ENCODE measurements at places on chromosomes 1 and 21.
A peak's percentile ranks its signal among the peaks of the same experiment; 100 is the strongest.

GRCh38 chr1:90708826-90709225 is 8.3 kb downstream of the BARHL2 start:
- H3K27ac ChIP-seq, result no peak overlapping the region
- H3K36me3 ChIP-seq, result no peaks in the 10 kb centered on the region
- peaks cover 27% of the 10 kb centered on the region for H3K4me1 ChIP-seq
- H3K4me3 ChIP-seq, result no peak overlapping the region
- peaks cover 83% of the 10 kb centered on the region for H3K27me3 ChIP-seq

GRCh38 chr1:224745924-224746323 is 129.8 kb downstream of the CNIH3 start:
- H3K36me3 ChIP-seq, result no peaks in the 10 kb centered on the region
- no peak overlapping the region for H3K27ac ChIP-seq
- no peak overlapping the region for H3K4me3 ChIP-seq
- H3K27me3 ChIP-seq, result no peaks in the 10 kb centered on the region
- H3K4me1 ChIP-seq, result no peaks in the 10 kb centered on the region

DNA sequence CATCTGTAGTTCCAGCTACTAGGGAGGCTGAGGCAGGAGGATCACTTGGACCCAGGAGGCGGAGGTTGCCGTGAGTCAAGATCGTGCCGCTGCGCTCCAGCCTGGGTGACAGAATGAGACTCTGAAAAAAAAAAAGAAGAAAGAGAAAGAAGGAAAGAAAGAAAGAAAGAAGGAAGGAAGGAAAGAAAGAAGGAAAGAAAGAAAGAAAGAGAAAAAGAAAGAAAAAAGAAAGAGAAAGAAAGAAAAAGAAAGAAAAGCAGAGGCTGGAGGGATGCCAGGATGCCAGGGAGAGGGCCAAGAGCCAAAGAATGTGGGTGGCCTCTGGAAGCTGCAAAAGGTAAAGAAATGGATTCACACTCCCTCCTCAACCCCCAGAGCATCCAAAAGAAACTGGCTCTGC is 8.2 kb upstream of the KCNE2 start:
- H3K36me3 ChIP-seq, result no peaks in the 10 kb centered on the region
- H3K27ac ChIP-seq, result no peak overlapping the region
- DNase-seq, result no peak

DNA sequence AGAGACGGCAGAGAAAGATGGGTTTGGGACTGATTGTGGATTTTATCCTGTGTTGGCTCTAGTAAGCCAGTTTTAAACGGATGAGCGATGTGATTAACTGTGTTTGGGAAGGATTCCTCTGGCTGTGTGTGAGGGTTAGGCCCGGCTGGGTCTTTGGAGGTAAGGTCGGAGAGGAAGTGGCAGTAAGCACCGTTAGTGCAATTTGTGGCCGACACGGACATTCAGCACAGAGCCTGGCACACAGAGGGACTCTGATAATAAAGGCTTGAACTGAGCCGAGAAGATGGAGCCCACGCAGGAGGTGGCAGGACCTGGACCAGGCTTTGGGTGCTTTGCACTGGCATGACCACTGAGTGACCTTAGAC is 1.3 kb downstream of the MTFR1L start:
- peak overlapping the region; percentile 85 for H3K4me3 ChIP-seq
- no peaks in the 10 kb centered on the region for H3K36me3 ChIP-seq
- DNase-seq, result no peak
- H3K27ac ChIP-seq, result no peak overlapping the region

GRCh38 chr1:244076740-244077139 is 25.7 kb downstream of the ZBTB18 start:
- DNase-seq, result no peak
- H3K4me3 ChIP-seq, result no peak overlapping the region
- H3K36me3 ChIP-seq, result no peaks in the 10 kb centered on the region
- H3K27me3 ChIP-seq, result no peaks in the 10 kb centered on the region
- no peak overlapping the region for H3K27ac ChIP-seq

DNA sequence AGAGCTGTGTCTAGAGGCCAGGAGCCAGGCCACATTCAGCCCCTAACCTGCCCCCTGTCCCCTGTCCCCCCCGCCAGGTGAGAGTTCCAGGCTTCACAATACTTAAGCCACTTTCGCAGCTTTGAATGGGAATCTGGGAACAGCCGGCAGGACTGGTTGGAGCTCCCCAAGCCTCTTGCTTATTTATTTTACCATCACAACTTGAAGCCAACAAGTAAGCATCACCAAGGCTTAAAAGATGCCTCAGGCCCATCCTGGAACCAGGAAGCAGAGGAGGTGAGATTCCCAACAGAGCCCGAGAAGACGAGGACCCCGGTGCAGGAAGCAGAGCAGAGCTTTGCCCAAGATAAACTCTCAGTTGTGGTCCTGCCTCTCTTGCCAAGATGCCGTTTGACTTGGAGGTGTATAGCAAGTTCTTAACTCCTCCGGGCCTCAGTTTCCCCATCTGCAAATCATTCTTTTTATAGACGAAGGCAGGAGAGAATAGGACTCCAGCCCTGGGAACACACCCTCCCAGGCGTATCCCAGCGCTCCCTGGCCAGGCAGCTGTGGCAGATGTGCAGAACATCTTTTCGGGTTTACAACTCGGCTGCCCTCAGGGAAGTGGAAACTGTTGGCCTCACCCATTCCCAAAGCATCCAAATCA is 66.8 kb upstream of the SLC25A33 start:
- H3K27ac ChIP-seq, result no peak overlapping the region
- no peaks in the 10 kb centered on the region for H3K36me3 ChIP-seq
- DNase-seq, result no peak
- H3K4me3 ChIP-seq, result no peak overlapping the region

DNA sequence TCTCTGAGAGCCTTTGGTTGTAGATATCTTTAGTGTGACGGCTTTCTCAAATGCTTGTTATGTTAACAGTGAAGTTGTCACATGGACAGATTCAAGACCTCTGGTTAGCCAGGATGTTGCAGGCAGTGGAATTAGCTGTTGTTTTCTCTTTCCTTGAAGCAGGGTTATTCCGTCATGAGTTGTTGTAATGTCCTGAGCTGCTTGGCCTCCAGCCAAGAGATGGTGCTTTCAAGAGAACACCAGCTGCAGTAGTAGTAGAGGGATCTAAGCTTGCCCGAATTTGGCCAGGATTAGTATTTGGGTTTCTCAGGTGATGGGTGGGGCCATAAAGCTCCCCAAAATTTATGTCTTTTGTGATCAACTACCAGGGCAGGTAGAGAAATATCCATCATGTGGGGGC is 13.4 kb downstream of the KCNE1 start:
- no peaks in the 10 kb centered on the region for H3K4me1 ChIP-seq
- no peak overlapping the region for H3K4me3 ChIP-seq
- no peaks in the 10 kb centered on the region for H3K36me3 ChIP-seq
- no peaks in the 10 kb centered on the region for H3K27me3 ChIP-seq
- H3K27ac ChIP-seq, result no peak overlapping the region

DNA sequence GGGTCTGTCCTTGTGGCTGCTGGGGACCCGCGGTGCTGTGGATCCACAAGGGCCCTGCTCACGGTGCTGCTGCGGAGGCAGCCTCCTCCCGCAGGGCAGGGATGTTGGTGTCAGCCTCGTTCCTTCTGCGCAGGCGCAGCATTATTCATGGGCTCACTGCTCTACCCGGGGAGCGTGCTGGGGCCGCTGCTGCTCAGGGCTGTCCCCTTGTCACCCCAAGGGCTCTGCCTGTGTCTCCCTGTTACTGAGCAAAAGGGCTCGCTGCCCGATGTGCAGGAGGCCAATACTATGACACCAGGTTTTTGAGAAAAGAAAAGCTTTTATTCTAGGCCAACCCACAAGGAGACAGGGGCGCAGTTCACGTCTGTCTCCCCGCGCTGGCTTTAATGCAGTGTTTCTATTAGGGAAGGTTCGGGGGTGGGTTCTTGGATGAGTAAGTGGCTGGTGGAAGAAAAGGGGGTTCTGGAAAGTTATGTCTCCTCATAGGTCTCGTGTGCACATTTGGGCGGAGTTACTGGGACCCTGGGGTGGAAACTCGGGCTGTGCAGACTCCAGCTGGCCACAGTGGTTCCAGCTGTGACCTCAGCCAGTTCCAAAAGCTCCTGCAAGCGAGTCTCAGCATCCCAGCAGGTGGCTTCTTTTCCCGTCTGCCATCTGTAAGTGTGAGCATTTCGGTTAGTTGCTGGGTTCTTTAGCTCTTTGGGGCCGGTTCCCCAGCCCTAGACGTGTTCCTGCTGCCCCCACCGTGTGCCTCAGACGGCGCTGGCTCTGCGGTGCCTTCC is 40.8 kb upstream of the LRRC3 start:
- H3K4me1 ChIP-seq, result no peaks in the 10 kb centered on the region
- DNase-seq, result no peak
- no peaks in the 10 kb centered on the region for H3K27me3 ChIP-seq
- H3K27ac ChIP-seq, result no peak overlapping the region

- no peak overlapping the region for H3K4me3 ChIP-seq
- H3K4me1 ChIP-seq, result no peaks in the 10 kb centered on the region
- peak; percentile 90 for DNase-seq
- H3K27me3 ChIP-seq, result no peaks in the 10 kb centered on the region
- H3K36me3 ChIP-seq, result no peaks in the 10 kb centered on the region
Measured at GRCh38 chr1:160681066-160681890, 30.3 kb downstream of the CD48 start.

DNA sequence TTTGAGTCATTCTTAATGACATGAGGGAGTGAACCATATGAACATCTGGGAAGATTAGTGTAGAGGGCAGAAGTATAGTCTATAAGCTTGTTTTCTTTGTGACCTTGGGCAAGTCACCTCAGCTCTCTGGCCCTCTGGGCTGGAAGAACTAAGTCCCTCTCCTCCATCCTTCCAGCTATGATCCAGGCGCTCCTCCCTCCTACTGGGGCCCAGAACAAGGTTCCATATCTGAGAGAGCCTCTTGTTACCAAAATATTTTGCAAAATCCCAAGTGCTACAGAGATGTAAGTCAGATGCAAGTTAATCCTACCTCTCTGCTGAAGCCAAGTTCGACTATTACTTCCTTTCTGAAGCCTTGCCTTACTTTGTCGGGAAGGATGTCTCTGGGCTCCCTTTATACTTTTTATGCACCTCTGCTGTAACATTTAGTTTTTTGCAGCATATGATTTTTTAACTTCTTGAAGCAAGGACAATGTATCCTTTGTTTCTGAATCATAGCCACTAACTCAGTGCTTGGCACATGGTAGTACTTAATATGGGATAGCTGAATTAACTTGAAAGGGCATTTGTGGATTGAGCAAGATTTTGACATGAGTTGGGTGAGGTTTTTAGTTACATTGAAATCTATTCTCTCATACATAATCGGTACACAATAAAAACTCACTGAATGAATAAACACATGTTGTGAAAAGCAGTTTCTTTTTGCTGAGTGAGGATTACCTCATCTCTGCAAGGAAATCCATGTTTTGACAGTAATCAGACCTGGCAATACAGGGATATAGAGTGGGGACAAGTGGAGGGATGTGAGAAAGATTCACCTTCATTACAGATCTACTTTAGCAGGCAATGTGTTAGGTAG is 54.7 kb upstream of the BEND5 start:
- H3K4me1 ChIP-seq, result no peaks in the 10 kb centered on the region
- H3K4me3 ChIP-seq, result no peak overlapping the region
- H3K36me3 ChIP-seq, result no peaks in the 10 kb centered on the region
- no peaks in the 10 kb centered on the region for H3K27me3 ChIP-seq
- DNase-seq, result no peak
- H3K27ac ChIP-seq, result no peak overlapping the region

DNA sequence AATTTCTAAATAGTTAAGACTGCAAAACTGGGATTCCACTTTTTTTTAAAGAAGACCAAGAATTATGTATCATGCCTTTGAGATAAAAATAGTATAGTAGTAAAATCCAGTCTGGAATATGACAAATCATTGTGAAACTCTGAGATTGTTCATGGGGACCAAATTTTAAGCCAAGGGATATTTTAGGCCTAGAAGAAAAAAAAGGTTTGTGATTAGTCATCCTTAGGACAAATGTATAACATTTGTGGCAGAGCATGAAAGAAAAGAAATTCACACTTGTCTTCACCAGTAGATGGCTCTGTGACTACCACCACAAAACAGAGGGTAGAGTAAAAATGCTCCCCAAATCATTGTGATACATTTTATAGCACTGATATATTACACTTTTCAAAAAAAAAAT is 226.1 kb downstream of the KCTD3 start:
- DNase-seq, result no peak
- no peak overlapping the region for H3K27ac ChIP-seq
- H3K27me3 ChIP-seq, result no peaks in the 10 kb centered on the region
- H3K4me3 ChIP-seq, result no peak overlapping the region
- H3K4me1 ChIP-seq, result no peaks in the 10 kb centered on the region
- no peaks in the 10 kb centered on the region for H3K36me3 ChIP-seq

- H3K4me1 ChIP-seq, result peaks cover 12% of the 10 kb centered on the region
- H3K36me3 ChIP-seq, result no peaks in the 10 kb centered on the region
- DNase-seq, result no peak
- H3K4me3 ChIP-seq, result no peak within 1 kb of the TSS
Measured at GRCh38 chr1:16021681-16022080, at the start of gene CLCNKA. Gene CLCNKA (plus strand): TSS chr1:16022036. CDS start chr1:16022620, 584 bp downstream.

DNA sequence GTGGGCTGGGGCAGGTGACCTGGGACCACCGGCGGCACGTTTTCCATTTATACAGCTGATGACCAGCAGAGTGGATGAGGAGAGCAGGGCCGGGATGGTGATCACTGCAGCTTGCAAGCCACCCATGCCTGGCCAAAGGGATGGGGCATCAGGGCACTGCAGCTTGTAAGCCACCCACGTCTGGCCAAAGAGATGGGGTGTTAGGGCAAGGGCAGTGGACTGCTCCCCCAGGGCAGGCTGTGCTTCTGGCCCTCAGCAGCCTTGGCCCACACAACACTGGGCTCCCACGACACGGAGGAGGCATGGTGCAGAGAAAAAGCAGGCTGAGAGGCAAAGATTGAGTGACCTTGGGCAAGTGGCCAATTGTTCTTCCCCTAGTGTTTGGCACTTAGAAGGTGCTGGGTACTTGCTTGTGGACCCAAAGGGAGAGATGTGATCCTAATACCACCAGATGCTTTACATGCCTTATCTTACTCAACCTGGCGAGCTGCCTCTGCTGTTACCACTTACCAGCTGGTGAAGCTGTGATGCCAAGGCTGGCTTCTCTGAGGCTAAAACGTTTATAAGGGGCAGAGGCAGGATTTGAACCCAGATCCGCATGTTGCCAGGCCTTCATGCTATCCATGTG is 48.3 kb downstream of the TRIM62 start:
- H3K4me1 ChIP-seq, result peaks cover 4% of the 10 kb centered on the region
- no peaks in the 10 kb centered on the region for H3K27me3 ChIP-seq
- DNase-seq, result no peak
- no peak overlapping the region for H3K27ac ChIP-seq
- H3K36me3 ChIP-seq, result no peaks in the 10 kb centered on the region
